Right atrium auricular region (tissue), 2 donors: ENCODE measurements at places on chromosomes 5 and 9. TPM values are rescaled to one million over a fixed set of nuclear protein-coding genes. Genes with fewer than 3 reads are reported as not detected.

Gene TEX48
- total RNA-seq, result not detected

Gene EDIL3
- 10.8 TPM for total RNA-seq

Gene ANKRD18B
- total RNA-seq, result not detected

Gene F2RL2
- 0.44 TPM for total RNA-seq

Gene GLE1
- total RNA-seq, result 14.4 TPM

Gene SLC36A3
- total RNA-seq, result not detected

Gene COL23A1
- 5.7 TPM for total RNA-seq

GRCh38 chr5:76149636-76150035 lies 66.5 kb downstream of the SV2C start:
- DNase-seq, result no peak

GRCh38 chr5:8580298-8580697 lies 711.4 kb downstream of the MTRR start:
- no peak for DNase-seq

DNA sequence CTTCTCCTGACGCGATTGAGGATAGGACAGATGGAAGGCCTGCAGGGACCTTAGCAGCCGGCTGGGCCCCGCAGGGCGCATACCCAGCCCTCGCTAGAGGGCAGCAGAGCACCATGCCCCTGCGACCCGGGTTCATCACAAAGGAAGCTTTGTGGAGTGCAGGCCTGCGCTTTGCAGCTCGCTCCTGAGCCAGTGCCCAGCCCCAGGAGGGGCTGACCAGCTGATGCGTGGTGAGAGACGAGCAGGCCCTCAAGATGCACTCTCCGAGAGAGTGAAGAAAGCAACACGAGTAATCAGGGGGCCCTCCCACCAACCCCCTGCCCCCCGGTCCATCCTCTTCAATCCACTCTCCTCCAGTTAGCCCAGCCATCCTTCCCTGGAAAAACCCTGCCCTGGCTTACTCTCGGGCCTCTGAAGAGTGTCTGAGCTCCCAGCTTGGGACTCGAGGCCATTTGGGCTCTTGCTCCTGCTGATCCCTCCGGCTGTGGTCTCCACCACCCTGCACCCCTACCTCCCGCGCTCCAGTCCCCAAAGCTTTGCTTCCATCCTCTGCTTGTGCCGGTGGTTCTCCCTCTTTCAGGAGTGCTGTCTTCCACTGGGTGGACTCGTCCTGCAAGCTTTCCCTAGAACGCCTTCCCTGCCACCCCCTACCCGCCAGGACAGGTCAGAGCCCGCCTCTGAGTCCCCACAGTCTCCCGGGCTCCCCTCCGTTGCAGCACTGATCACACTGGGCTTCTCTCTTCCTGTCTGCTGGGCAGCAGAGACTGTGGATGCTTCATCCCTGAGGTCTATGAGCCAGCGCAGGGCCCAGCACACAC lies 9.1 kb upstream of the KIF12 start:
- peak; percentile 69 for DNase-seq

DNA sequence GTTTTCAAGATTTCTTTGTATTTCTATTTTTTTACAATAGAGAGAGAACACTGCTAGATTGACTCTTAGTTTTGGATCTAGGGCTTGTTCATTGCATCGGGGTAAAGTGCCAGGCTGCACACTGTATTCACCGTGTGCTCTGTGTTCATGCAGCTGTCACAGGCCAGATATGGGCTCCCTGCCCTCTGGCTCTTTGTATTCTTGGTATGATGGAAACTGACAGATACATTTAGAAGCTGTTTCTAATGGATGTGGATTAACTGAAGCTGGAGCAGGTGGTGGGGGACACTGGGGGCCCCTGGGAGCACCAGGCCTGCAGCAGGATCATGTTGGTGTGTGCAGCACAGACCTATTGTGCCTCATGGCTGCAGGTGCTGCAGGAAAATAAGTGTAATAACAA lies 28.0 kb downstream of the SLC36A1 start:
- DNase-seq, result no peak

DNA sequence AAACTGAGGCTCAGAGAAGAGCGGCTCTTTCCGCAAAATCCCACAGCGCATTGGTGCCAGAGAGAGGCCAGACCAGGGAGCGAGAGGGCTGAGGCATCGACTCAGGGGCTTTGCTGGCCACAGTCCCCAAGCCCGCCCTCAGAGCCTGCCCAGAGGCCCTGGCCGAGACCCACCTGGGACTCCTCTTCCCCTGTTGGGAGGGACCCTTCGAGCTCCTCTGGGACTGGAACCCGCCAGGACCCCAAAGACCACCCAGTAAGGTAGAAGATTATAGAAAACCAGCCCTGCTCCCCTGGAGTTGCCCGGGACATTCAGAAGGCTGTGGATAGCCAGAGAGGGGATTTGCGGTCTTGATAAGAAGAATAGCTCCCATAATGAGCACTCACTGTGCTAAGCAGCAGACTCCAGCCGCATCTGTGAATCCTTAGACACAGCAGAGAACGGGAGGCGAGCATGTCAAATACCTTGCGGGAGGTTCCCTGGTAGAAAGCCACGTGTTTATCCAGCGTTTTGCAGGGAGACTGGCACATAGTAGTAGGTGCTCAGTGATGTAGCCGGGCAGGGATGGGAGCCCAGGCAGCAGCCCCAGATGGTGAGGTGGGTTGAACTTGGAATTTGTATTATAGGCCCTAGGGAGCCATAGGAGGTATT lies 651 bp upstream of the AK1 start:
- no peak for DNase-seq

GRCh38 chr5:22908129-22908528 lies 55.0 kb upstream of the CDH12 start:
- DNase-seq, result no peak

GRCh38 chr5:172444110-172444510 lies 10.2 kb downstream of the SH3PXD2B start:
- DNase-seq, result no peak

GRCh38 chr9:5749306-5749705 lies 83.6 kb downstream of the ERMP1 start:
- no peak for DNase-seq

GRCh38 chr5:53423724-53424123 lies 56.7 kb upstream of the FST start:
- DNase-seq, result no peak

DNA sequence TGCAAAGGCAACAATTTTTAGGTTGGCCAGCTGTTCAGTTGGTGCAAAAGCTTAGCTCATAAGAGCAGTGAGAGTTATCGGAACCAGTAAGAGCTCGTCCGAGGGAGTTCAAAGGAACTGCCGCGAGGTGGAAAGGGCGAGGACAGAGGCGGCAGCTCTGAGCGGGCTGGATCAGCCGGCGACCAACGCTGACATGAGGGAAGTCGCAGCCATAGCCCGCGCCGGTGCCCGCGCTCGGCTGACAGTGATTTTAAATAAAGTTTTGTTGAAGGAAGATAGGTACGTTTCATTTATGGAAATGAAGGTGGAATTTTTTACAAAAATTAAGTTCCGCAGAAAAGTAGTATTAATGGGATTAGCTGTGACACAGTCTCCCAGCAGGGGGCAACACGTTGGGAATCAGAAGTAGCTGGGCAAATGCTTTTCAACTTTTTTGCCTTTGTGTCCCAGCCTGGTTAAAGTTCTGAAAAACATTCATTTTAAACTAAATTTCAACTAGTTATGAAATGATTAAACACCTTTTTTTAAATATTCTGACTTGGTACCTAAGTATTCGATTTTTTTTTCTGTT lies 43.2 kb downstream of the FBXO4 start:
- DNase-seq, result no peak

DNA sequence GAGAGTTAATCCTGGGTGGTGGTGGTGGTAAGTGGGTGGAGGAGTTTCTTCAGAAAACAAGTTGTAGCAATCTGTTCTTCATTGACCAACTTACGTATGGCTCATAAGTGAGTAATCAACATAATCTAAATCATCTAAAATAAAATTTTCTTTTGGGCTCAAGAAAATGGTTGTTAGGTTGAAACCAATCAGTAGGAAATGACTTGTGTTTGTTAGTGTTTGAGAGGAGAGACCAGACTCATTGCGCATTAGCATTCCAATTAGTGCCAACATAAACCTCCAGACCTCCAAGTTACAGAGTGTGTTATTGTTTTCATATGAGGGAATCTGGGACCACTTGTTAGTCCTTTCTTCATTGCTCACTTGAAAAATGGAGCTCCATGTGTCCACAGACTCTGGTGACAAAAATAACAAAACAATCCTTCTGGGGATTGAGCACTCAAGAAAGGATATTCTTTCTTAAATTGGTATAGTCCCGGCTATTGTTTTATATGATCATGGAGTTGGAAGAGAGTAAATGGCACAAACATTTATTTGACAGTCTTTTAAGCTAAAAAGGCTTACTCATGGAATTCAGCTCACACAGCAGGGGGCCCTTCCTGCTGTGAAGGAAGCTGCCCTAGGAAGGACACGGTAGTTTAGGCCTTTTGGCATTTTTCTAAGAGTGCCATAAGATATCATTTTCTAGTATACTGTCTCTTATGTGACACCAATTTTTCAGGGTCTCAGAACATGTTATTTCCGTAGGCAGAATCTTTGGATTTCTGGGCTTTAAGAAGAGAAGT lies 441.1 kb downstream of the EBF1 start:
- DNase-seq, result no peak

- DNase-seq, result peak; percentile 92
Observed at GRCh38 chr9:127869310-127870152, 7.9 kb downstream of the AK1 start.

DNA sequence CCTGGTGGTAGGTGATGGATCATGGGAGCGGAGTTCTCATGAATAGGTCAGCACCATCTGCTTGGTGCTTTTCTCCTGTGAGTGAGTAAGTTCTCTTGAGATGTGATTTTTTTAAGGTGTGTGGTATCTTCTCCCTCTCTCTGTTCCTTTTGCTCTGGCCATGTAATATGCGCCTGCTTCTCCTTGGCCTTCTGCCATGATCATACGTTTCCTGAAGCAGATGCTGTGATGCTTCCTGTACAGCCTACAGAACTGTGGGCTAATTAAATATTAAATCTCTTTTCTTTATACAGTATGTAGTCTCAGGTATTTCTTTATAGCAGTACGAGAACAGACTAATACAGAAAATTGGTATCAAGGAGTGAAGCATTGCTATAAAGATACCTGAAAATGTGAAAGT lies 36.4 kb downstream of the UNC13B start:
- no peak for DNase-seq

DNA sequence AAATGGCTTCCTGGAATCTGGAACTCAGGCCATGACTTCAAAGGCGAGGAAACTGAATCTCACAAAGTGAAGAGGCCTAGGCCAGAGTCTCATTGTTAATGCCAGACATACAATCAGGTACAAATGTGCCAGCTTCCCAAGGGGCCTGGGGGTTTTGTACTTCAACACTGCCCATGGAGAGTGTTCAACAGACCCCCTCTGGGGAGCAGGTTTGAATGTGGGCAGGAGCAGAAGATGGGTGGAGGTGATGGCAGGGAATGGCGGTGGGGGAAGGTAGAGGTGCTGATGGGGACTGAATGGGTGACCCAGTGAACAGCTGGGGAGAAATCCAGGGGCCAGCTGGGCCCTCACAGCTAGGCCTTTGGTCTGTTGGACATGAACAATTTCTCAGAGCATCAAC lies 12.0 kb downstream of the FOXI1 start:
- DNase-seq, result peak; percentile 16

DNA sequence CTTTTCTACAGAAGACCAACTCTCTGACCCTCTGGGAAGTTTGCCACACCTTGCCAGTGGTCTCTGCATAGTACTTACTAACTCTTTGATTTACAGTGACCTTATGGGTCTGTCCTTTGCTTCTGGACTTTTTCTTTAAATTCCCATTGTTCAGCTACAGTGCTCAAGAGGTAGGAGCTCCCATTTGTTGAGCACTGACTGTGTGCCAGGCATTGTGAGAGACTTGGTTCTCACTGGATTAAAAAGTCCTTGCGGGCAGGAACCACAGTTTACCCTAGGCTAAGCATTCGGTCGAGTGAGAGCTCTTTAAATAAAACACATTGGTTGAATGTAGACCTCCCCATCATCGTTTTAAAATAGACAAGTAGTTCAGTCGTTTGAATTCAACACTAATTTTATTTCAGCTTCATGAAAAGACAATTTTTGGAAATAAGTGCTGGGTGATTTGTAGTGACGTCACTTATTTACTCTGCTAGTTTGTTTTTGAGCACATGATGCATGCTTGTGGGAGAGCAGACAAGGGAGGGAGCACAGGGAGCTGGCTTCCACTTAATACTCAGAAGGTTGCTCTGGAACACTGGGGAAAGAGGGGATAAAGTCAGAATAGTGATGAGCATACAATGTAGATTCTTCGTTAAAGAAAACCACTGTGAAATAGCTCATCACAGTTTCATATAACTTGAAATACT lies 27.1 kb downstream of the RASGRF2 start:
- no peak for DNase-seq

DNA sequence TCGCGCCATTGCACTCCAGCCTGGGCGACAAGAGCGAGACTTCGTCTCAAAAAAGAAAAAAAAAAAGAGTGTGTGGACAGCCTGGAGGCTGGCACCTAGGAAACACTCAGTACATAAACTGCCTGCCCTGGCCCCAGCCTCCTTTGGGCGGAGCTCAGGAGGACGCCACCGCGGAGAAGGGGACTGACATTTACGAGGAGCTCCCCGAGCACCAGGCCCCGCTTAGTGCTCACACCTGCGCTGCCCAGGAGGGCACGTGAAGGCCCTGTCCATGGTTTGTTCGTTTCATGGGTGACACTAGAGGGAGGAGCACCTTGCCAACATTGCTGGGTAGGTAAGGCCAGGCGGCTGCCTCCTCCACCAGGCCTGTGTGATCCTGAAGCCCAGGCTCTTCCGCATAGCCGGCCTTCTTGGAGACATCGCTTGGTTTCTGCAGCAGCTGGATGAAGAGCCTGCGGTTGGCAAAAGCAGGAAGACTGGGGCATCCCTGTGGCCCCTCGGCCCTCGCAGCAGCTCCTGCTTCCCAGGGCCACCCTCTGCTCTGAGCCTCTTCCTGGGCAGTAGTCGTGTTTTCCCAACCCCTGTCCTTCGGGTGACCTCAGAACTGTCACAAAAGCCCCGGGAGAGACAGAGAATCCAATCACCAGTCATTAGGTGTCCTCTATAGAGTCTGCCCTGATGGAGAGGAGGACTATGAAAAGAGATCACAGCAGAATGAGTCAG lies 26.2 kb upstream of the LAMC3 start:
- DNase-seq, result no peak

- DNase-seq, result no peak
Observed at GRCh38 chr5:64655596-64655995, 34.7 kb upstream of the SHISAL2B start.

DNA sequence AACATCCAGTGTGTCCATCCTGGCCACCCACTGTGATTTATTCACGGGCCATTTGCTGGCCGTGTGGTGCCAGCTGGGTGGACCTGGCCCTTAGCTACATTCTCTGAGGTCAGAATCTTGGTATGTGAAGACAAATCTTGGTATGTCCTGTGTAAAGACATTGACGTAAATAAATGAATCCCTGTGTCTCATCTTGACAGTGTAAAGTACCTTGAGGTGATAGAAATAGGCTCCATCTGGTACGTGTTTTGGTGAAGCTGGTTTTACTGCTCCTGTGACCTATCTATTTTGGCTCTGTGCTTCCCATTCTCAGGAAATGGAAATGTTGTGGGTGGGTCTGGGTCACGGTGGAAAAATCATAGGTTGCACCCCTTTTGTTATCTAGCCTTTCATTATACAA lies 245.4 kb upstream of the ANKH start:
- no peak for DNase-seq
